ENCODE measurements at places on chromosomes 4 and X.

GRCh38 chr4:38625508-38625907, 38.5 kb upstream of the KLF3 start:
- no peak for DNase-seq

- no peak for DNase-seq
Measured at GRCh38 chrX:120517936-120518335, 42.8 kb downstream of the CUL4B start.

DNA sequence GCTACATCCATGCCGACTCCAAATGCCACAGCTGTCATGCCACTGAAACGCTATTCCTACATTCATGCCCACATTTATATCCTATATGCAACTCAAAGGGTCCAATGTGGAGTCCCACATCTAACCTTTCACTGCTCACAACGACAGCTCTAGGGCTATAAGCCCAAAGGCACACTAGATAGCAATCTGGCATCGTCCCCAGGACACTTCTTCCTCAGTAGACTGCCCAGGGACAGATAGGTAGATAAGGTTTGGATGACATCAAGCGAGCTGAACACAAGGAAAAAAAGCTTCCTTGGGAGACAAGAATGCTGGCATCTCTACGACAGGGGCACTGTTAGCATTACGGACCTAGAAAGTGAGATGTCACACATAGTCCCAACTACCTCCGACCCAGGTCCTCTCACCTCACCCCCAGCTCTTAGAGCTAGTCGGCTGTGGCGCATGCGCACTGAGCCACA, 685 bp downstream of the RAB9B start:
- no peak for DNase-seq

- no peak for DNase-seq
Measured at GRCh38 chr4:76689145-76689817, 208.7 kb downstream of the SOWAHB start.

- no peak for DNase-seq
Measured at GRCh38 chr4:99986792-99987191, 36.7 kb upstream of the H2AZ1 start.

GRCh38 chrX:103674531-103675454, 11.7 kb downstream of the MORF4L2 start:
- DNase-seq = no peak

- DNase-seq = no peak
Measured at GRCh38 chrX:35016051-35016450, 73.5 kb downstream of the FAM47B start.

GRCh38 chr4:84652478-84652877, 69.6 kb downstream of the CDS1 start:
- DNase-seq = no peak

DNA sequence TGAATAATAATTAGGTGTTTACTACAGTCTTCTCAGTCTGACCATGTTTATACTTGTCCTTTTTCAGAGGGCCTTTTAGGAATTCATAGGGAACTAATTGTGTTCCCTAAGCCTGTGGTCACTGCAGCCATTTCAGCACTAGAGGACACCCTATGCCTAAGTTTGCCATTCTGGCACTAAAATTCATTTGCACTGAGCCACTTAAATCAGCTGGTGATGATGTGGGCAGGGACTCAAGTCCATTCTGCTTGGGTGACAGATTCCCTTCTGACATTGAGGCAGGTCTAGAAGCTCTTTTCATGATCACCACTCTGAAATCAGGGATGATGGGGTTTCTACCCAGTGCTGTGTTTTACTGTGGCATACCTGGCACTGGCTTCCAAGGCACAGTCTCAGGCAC, 1178.9 kb upstream of the DIAPH2 start:
- no peak for DNase-seq

GRCh38 chr4:93480452-93480851, 348.1 kb upstream of the ATOH1 start:
- DNase-seq = no peak

DNA sequence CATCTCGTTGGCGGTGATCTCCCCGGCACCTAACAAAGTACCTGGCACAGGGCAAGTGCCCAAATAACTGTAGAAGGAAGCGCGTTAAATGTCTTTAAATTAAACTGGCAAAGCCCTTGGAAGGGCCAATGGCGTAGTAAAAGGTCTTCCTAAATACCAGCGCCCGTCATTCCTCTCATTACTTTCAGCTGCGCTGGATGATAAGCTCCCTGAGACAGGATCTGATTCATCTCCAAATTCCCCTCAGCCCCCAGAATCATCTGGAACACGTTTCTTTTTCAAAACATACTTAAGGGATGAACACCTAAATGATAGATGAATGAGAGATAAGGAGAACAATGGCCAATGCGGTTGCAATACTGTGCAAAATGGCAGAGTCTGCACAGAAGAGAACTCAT, 95.1 kb downstream of the AFAP1 start:
- no peak for DNase-seq

DNA sequence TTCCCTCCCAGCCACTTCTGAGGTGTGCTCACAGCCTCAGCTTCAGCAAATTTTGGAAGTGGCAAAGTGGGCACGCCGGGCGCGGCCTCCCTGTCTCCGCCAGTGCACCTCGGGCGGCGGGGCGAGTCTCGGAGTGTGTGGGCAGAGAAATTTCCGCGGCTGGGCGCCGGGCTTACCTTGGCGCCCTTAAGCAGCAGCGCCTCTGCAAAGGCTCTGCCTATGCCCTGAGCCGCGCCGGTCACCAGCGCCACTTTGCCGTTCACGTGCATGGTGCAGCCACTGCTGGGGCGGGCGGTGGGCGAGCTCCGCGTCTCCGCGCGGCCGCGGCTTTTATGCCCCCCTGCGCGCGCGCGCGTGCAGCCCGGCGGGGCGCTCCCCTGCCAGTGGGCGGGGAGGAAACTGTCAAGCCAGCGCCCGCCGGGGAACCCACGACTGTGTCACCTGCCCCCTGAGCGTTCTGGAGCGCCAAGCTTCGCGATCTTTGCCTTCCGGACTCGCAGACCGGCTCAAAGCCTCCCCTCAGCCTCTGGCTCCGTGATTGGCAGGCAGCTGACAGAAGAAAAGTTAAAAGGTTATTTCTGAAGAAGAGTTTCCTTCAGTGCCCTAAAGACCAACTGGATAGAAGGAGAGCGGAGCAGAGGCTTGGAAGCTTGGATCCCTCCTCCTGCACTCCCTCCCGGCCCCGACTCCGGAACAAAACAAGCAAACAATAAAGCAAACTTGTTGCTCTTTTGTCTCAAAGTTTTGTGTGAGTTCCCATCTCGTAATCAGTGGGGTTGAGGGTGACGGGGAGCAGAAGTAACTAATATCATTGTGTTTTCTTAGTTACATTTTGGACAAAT, at the start of gene HPGD:
Gene HPGD (minus strand): TSS at position 306 of the 842 bp plus-strand sequence. CDS start 37 bp downstream, at position 269.
- DNase-seq = peak; percentile 0

- no peak for DNase-seq
Measured at GRCh38 chr4:83075311-83076095, 39.0 kb downstream of the PLAC8 start.

GRCh38 chr4:137124278-137124932, 407.9 kb downstream of the PCDH18 start:
- peak; percentile 23 for DNase-seq

All from NCI-H524 treated with DMSO at 0.1 percent for 48 hours (cell line).